Activated CD4-positive, alpha-beta T cell treated with anti-CD3 and anti-CD28 coated beads, Interleukin-2, amount 50 U/mL, for 48 hours (primary cell): ENCODE measurements at places on chromosomes 11 and 22.

- peak; percentile 59 for DNase-seq
Measured at GRCh38 chr11:86672007-86672621, at the start of gene ME3. TSS of gene ME3 (minus strand) at chr11:86672616.

DNA sequence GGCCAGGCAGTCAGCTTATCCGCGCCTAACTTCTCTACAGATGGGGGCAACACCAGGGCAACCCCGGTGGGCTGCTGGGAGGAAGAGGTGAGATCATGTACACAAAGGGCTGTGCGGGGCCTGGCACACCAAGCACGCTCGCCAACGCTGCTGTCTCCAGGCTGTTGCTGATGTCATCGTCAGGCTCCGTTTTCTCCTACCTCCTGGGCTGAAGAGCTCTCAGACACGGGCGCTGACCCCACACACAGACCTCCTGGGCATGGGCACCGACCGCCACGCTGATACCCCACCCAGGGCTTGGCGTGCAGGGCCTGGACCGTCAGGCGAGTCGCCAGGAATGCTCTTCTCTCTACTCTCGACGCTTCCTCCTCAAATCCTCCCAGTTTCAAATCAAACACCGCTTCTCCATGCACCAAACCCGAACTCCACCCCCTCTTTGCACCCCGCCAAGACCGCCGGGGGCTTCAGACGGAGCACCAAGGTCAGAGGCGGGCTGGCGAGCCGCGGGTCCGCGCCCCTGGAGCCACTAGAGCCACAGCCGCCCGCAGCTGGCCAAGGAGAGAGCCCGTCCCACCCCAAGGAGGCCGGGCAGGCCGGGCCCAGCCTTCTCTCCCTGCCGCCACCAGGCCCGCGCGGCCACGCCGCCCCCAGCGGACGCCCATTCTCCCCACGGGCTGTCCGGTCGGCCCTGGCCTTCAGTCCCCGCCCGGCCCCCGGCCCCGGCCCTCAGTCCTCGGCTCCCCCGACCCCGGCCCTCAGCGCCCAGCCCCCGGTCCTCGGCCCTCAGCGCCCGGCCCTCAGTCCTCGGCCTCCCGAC, 772 bp downstream of the SBF1 start:
- peak; percentile 56 for DNase-seq

DNA sequence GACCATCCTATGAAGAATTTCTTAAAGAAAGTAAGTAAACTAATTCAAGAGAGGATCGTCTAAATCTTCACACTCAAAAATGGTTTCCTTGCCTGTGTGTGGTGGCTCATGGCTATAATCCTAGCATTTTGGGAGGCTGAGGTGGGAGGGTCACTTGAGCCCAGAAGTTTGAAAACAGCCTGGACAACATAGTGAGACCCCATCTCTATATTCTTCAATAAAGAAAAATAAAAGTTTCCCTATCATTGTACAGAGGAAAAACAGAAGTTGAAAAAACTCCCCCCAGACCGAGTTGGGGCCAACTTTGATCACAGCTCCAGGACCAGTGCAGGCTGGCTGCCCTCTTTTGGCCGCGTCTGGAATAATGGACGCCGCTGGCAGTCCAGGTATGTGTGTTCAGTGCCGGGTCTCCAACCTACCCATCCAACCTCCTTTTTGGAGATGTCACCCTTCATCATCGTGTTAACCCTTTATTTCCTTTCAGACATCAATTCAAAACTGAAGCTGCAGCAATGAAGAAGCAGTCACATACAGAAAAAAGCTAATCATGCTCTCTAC, 3.0 kb downstream of the RPS25 start:
- DNase-seq: no peak

DNA sequence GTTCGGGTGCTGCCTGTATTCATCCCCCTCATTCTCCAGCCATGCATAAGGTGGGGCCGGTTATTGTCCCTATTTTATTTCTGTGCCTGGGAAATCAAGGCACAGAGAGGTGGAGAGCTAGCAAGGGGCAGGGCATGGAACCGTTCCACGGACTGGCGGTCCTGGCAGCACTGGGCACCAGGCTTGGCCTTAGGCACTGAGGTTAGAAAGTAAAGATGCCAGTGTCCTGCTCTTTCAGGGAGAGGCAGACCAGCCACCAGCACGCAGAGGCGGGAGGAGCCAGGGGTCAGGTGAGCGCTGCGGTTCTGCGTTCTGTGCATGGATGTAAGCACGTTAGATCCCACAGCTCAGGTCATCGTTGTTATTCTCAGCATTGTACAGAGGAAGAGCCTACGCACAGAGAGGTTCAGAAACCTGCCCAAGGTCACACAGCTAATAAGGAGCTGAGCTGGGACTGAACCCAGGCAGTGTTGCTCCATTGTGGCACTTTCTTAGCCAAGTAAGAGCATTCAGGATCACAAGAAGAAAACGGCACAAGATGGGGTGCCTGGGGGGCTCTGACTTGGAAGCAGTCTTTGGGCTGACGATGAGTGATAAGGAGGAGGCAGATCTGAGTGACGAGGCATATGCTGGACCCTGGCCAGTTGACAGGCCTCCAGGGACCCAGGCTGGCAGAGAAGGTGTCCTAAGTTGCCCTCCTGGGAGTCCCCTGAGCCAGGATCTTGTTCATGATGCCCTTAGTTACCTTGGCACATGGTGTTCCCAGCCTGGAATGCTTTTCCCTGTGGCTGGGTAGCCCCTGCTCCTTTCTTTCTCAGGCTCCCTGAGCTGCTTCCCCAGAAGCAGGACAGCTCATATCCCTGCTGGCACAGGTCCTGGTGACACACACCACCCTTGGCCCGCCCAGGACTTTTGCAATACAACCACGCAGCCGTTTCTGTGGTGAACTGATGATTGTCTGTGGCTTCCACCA, 41.1 kb downstream of the OSBPL5 start:
- DNase-seq: no peak

GRCh38 chr11:130499828-130500227, 51.4 kb downstream of the ADAMTS15 start:
- DNase-seq: no peak

- DNase-seq: no peak
Measured at GRCh38 chr11:128928400-128928799, 14.3 kb downstream of the TP53AIP1 start.

DNA sequence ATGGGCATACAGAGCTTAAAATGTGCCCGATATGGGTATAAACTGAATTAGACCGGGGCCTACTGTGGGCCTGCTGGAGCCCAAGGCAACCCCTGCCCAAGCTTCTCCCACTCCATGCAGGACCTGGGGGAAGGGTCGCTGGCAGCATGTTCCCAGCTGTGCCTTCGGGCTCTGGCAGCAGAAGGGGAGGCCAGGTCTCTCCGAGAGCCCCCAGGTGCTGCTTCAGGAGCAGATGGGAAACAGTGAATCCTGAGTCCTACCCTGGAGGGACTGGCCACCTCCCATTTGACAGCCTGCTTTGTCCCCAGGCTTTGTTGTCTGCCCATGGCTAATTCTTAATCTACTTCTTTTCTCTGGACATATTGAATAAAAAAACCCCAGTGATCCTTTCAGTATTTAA, 315.6 kb upstream of the B3GAT1 start:
- DNase-seq: no peak

- no peak for DNase-seq
Measured at GRCh38 chr22:26835023-26835422, 177.6 kb downstream of the MIAT start.

GRCh38 chr22:39439170-39439569, 17.6 kb upstream of the MGAT3 start:
- no peak for DNase-seq

DNA sequence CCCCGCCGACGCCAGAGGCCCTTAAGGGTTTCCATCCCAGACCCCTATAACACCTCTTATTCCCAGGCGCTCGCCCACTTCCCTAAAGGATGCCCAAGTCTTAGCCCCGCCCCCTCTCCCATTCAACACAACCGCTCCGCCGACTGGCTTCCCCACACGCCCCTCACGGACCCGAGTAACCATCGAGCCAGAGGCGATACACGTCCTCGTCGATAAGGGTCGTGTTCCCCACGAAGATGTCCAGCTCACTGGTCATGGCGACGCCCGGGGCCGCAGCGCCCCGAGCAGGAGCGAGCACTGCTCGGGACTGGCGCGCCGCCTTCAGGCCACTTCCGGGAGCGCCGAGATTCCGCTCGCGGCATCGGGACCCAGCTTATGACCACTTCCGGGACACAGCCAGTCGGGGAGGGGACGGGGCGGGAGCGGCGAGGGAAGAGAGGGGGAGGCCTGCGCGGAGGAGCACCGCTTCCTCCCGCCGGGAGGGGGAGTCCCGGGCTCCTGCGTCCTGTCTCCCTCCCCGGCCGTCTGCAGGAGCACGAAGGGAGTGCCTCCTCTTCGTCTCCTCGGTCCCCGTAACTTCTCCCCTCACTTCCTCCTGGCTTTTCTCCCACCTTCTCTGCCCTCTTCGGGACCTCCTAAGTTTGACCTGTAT, at the start of gene FIBP:
TSS of gene FIBP (minus strand) at position 309 of the 652 bp plus-strand sequence. CDS start at position 256, 53 bp downstream.
- peak; percentile 98 for DNase-seq
